ENCODE measurements at places on chromosomes 5 and 9.

DNA sequence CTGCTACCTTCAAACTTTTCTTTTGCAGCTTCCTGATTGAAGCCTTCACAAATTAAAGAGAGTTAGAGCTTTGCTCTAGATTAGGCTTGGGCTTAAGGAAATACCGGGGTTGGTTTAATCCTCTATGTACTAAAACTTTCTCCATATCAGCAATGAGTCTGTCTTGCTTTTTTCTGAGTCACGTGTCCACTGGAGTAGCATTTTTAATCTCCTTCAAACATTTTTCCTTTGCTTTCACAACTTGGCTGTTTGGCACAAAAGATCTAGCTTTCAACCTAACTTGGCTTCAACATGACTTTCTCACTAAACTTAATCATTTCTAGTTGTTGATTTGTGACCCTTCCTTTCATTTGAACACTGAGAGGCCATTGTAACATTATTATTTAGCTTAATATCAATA lies 261.6 kb downstream of the PLK2 start:
- no peak for DNase-seq

DNA sequence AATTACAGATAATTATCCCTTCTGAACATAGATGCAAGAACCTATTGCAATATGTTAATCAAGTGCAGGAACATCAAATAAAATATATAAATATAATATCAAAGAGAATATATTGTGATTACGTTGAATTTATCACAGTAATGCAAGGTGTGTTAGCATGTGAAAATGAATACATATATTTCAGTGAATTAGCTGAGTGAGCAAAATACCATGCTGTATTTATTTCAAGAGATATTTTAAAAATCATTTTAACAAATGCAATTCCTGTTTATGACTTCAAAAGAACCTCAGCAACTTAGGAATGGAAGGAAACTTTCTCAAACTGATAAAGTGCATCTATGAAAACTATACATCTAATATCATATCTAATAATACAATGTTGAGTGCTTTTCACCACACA lies 856.9 kb upstream of the PTPRD start:
- DNase-seq, result no peak

DNA sequence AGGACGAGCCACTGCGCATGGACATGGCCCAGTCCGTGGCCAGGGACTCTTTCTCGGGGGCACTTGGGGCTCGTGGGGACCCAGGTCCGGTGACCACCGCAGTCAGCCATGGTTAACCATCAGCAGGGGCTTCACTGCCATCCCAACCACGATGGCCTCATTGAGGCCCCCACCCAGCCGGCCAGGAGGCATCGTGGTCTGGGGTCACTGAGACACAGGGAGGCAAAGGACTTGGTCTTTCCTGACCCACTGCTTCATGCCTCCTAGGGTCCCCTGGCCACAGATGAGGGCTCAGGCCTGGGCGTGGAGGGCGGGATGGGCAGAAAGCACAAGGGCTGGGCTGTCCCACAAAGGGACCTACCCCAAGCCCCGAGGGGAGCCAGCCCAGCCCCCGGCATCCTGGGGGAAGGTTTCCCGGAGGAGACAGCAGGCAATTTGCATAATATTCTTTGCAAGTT lies 6.6 kb downstream of the NACC2 start:
- no peak for DNase-seq

DNA sequence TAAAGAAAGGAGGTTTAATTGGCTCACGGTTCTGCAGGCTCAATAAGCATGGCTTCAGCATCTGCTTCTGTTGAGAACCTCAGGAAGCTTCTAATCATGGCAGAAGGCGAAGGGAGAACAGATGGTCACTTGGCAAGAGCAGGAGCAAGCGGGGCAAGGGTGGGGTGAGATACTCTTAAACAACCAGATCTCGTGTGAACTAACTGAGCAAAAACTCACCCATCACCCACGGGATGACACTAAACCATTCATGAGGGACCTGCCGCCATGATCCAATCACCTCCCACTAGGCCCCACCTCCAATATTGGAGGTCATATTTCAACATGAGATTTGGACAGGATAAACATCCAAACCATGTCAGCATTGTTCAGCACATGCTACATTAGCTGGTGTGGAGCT lies 89.1 kb upstream of the HAND1 start:
- no peak for DNase-seq

DNA sequence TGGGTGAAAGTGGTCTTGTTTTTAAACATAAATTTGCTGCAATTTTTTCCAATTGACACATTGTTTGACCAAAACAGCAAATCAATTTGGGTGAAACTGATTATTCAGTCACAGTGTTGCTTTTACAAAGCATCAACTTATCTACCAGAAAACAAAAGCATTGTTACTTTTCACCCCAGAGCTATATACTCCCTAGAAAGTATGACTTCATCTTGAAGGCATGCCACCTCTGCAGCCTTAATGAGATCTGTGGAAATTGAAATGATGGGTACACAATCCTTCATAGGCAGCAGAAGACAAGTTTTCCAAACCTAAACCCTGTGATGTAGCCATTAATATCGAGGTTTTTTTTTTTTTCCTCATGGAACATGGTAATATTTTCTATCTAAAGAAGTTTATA lies 615.9 kb downstream of the CHSY3 start:
- DNase-seq, result no peak

- DNase-seq, result no peak
These were observed 159.3 kb upstream of the TARS1 start for GRCh38 chr5:33281431-33281843.

- DNase-seq, result no peak
These were observed 7.6 kb upstream of the AK1 start for GRCh38 chr9:127884976-127885490.

- peak; percentile 39 for DNase-seq
These were observed 27.9 kb downstream of the ANXA1 start for GRCh38 chr9:73179589-73179988.

DNA sequence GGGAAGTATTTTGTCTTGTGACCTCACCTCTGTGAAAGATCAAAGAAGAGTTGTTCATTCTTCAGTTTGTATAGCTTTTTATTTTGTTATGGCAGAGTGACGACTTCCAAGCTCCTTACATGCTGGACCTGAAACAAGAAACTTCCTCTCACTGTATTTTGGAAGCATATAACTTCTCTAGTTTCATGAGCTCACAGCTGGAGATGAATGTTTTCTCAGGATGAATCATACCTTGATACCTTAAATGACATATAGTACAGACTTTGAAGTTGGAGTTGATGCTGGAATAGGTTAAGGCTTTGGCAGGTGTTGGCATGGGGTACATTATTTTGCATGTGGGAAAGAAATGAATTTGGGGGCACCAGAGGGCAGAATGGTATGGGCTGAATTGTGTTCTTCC lies 112.5 kb downstream of the SLC25A46 start:
- no peak for DNase-seq

GRCh38 chr9:16407617-16408016 lies 462.9 kb downstream of the BNC2 start:
- no peak for DNase-seq

GRCh38 chr5:102663749-102664530 lies 91.2 kb upstream of the PAM start:
- DNase-seq, result no peak

DNA sequence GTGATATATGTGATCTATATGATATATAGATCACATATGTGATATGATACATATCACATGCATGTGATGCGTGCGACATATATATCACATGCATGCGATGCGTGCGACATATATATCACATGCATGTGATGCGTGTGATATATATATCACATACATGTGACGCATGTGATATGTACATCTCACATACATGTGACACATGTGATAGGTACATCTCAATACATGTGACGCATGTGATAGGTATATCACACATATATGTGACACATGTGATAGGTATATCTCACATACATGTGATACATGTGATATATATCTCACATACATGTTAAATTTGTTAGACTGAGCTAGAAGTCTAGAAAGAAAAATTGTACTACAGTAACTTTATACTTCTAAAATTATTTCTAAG lies 1095.9 kb downstream of the EFNA5 start:
- no peak for DNase-seq

- DNase-seq, result no peak
These were observed 113.8 kb downstream of the MED27 start for GRCh38 chr9:131965841-131966240.

DNA sequence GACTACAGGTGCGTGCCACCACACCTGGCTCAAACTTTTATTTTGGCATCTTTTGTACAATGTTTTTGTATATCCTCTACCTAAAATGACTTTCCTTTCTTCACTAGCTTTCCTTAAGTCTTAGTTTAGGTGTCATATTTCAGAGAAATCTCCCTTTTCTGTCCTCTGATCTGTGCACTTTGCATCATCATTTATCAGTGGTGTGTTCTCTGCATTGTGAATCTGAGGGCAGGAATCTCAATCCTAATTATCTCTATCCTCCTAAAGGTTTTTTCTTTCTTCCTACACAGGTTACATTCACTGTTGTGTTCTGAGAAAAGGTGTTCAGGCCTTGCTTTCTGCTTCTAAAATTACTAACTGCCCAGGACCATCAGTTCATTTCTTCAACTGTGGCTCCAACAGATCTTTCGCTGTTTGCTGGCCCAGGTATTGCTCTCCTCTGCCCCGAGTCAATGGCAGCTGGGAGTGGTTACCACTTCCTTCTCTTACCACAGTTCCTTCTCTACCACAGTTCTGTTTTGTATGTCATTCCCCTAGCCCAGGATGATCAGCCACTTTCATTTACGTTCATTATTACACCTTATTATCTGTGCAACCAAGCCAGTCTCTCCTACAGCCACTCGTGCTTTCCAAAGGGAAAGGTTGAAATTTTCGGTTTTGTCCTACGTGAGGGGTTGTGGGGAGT lies 14.0 kb downstream of the TGFBR1 start:
- DNase-seq, result peak; percentile 71

GRCh38 chr5:88230546-88231066 lies 38.0 kb downstream of the TMEM161B start:
- DNase-seq, result no peak

- DNase-seq, result no peak
These were observed 63.6 kb downstream of the CCDC192 start for GRCh38 chr5:127766676-127767335.

DNA sequence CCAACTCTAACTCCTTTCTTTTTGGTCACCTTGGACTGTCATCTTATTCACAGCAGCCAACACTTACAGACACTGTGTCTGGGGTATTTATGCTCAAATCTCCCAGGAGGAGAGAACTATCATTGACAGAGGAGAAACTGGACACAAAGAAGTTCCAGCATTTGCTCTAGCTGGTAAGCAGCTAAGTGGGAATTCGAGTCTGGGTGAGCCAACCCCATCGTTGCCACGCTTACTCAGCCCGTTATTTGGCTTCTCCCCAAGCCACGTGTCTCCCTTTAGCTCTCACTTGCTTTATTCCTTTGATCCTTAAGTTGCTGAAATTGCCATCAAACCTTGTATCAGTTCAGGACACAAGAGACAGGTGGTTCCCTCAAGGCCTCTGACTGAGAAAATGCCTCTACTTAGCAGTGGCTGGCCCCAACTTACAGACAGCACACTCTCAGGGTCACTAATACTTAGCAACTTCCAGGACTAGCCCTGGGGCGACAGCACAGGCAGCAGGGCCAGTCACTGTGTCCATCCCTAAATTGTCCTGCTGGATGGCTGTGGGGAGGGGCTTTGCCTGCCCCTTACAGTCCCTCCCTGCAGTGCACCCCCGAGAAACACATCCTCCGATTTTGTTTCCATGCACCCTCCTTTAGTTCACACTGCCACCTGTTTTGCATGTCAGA lies 1.4 kb downstream of the SLC36A2 start:
- DNase-seq, result no peak

GRCh38 chr5:1685066-1685465 lies 114.6 kb downstream of the MRPL36 start:
- DNase-seq, result no peak

- DNase-seq, result no peak
These were observed 332.8 kb upstream of the KLF9 start for GRCh38 chr9:70747261-70747718.

- no peak for DNase-seq
These were observed 8.1 kb downstream of the NDST1 start for GRCh38 chr5:150516011-150516410.

DNA sequence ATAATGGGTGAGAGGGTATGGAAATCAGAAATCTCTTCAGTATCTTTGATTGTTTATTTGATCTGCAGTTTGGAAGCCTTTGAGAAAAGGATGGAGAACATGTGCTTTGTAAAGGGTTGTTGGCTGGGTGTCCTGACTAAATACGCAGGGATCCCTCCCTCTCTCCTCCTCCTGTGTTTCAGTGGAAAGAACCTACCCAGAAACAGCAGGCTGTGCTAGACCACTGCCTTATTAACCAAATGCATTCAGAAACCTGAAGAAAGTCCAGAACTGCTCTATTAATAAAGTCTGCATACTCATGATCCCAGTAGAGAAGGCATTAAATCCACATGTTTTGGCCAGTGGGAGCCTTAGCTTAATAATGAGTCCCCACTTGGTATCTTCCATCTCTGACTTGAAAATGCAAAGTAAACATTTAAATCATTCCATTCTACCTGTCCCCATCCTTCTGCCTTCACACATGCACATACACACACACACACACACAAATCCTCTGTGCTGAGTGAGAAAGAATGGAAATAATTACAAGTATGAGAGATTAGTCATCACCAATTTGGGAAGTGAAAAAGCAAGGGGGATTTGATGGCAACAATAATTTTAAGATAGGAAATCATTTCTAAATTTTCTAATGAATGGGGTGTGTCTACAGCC lies 10.0 kb upstream of the LECT2 start:
- DNase-seq, result no peak

GRCh38 chr5:71839096-71839884 lies 120.2 kb downstream of the CARTPT start:
- DNase-seq, result no peak

- DNase-seq, result no peak
These were observed 588.9 kb upstream of the TLE4 start for GRCh38 chr9:78982849-78983248.

DNA sequence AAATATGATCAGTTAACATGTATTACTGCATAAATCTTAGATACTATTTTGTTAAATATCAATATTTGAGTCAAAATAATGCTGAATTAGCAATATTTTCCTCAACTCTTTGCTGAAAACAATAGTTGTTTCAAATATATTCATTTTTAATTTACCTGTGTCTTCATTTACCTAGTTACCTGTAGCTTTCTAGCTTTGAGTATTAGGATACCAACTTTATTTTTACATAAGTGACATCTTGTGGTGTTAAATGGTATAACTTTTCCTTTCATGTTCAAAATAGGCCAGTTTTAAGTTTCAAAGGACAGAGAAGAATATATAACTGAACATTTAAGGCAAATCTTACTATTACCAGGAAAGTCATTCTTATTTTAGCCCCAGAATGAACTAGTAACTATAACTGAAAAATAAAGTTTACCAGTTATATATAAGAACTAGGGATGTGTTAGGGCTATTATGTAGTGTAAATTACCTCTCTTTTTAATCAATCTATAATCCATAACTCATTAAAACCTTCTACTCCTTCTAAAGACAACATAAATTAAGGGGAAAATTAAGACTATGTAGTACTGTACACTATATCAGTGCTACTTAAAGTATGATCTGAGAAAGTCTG lies 25.3 kb downstream of the AP3B1 start:
- DNase-seq, result peak; percentile 51

DNA sequence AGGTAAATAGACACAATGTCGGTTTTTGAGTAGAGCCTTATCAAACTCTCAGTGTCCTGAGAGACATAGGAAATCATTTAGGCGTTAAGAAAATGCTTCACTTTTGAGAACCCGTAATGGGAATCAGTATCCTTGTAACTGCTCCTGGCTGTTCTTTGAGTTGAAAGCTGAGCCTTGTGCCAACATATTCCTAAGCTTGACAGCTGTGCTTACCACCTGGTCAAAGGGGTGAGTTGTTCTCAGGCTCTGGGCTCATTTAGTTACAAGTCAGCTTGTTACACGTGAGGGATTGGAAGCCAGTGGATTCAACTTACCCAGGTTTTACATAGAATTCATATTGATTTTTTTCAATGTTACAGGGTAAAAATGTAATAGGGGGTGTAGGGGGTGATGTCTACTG lies 145.9 kb downstream of the GABRB2 start:
- DNase-seq, result no peak

Data from KBM-7 (cell line).